ENCODE measurements at places on chromosomes 16 and 17. TPM values are rescaled to one million over a fixed set of nuclear protein-coding genes. Genes with fewer than 3 reads are reported as not detected.

DNA sequence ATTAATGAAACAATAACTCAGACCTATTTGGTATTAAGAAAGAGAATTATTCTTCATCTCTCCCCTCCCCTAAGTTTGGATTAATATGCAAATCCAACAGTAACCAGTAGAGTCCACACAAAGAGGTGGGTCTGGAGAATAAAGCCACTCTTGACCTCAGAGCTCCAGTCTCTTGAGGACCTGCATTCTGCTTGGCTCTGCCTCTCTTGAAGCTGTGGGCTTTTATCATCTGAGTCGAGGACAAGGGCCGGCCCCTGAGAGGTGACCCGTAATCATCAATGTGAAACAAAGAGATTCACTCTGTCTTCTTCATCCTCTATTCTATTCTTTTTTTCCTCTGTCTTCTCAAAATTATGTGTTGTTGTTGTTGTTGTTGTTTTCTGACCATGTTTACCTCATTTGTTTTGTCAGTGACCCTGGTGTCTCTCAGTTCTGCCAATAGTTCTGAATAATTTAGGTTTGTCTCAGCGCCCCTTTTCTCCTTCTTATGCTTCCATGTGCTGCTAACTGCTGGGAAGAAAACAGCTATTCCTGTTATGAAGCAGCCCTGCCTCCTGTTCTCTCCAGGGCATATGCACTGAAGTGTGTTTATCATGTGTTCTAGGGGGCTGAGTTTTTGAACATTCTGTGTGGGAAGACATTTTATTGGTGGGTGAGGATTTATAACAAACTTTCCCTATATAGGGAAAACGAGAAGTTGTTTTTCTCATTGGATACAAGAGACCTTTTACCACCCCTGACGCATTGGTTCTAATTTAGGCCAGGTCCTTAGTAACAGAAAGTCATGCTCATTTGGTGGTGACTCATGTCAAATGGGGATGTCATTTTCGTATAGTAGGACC lies 135.8 kb downstream of the TRIM37 start:
- H3K36me3 ChIP-seq, result no peaks in the 10 kb centered on the region
- H3K27me3 ChIP-seq, result no peaks in the 10 kb centered on the region
- H3K27ac ChIP-seq, result no peak overlapping the region
- no peak overlapping the region for H3K4me3 ChIP-seq

DNA sequence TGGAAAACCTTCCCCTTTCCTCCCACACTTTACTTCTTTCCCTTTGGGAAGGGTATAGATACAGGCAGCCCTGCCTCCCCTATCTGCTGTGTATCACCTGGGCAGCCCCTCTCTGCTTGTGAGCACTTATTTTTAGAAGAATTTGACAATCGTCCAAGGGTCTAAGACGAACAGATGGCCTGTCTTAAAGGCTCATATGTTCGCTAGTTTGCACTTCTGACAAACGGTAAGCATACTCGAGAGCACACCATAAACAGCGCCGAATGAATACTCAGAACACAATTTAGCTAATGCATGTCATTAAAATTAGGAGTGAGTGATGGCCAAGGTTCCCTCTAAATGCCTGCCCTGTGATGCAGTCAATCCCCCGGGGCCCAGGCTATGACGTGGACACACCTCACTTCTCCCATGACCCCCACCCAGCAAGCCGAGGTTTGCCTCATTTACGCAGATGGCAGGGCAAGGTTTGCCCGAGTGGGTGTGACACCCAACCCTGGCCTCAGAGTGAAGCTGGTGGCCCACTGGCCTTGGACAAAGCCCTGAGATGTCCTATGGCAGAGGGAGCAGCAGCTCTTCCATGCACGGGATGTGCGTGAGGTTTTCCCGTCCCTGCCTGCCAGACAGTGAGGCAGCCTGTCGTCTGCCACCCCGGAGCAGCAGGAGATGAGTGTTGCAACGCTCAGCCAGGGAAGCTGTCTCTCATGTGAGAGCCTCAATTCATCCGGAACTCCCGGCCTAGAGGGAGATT lies 125.2 kb downstream of the C16orf78 start:
- no peaks in the 10 kb centered on the region for H3K36me3 ChIP-seq
- no peaks in the 10 kb centered on the region for H3K4me1 ChIP-seq
- H3K4me3 ChIP-seq, result no peak overlapping the region
- H3K27me3 ChIP-seq, result no peaks in the 10 kb centered on the region

MAF gene
- 37.6 TPM for total RNA-seq

ABCA9 gene
- total RNA-seq, result not detected

- H3K36me3 ChIP-seq, result no peaks in the 10 kb centered on the region
- no peaks in the 10 kb centered on the region for H3K27me3 ChIP-seq
- H3K4me3 ChIP-seq, result peak overlapping the region; percentile 5
- H3K4me1 ChIP-seq, result peaks cover 66% of the 10 kb centered on the region
- DNase-seq, result peak; percentile 53
Measured at GRCh38 chr16:27174007-27174406, 29.3 kb upstream of the KDM8 start.

- no peak for DNase-seq
- no peaks in the 10 kb centered on the region for H3K36me3 ChIP-seq
- peaks cover 3% of the 10 kb centered on the region for H3K4me1 ChIP-seq
Measured at GRCh38 chr16:534856-535445, 7.4 kb downstream of the CAPN15 start.

PSMD7 gene
- total RNA-seq, result 136 TPM

LPO gene
- not detected for total RNA-seq

NLK gene
- total RNA-seq, result 12.8 TPM

Measured in CD8-positive, alpha-beta memory T cell (primary cell).